ENCODE measurements at places on chromosomes 2 and 18.

- DNase-seq, result no peak
These were observed 57.9 kb downstream of the COL4A3 start for GRCh38 chr2:227222292-227222691.

- DNase-seq, result no peak
These were observed 28.1 kb downstream of the NCKAP1 start for GRCh38 chr2:183010112-183010511.

DNA sequence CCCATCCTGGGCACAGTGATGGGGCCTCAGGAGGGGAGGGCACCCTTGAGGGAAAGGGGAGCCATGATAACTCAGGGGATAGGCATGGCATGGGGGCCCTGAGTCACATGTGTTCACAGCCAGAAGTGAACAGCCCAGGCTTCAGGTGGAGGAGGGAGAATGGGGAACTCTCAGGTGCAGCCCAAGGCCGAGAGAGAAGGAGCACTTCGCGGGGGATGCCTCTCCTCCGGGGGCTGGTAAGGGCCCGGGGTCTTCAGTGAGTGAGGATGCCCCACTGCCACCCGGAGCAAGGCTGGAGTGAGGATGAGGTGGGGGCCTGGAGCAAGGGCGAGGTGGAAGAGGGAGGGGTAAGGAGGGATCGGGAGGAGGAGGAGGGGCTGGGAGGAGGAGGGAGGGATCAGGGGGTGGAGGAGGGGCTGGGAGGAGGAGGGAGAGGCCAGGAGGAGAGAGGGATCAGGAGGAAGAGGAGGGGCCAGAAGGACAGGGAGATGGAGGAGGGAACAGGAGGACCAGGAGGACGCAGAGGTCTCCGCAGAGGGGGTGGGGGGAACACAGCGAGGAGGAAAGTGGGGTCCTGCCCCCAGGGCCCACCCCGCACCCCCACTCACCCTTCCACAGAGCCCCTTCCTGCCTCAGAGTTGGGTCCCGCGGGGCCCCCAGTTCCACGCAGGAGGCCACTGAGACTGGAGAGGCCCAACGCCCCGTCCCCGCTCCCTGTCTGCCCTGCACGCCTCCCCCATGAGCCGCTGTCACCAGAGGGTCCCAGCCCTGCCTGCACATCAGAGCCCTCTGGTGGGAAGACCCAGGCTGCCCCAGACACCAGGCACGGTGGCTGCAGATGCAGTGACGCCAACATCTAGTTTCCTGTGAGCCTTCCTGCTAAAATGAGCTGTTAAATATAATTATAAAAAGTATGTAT lies 42.8 kb downstream of the RAMP1 start:
- DNase-seq, result no peak

DNA sequence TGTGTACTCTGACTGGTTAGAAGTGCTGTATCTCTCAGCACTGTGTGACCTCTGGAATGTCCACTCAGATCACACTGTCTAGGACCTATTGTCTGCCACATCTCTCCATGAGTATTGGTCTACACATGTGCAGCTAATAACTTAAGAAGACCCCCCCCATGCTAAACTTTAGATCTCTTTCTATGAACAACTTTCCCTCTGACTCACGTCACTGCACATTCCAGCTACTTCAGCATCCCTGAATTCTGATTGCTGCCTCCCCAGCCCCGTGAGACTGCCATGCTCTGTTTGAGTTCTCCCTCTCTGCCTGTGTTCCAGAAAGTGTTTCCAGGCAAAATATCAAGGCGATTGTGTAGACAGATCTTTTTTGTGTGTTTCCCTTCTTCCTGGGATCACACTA lies 41.8 kb downstream of the RAPGEF4 start:
- no peak for DNase-seq

DNA sequence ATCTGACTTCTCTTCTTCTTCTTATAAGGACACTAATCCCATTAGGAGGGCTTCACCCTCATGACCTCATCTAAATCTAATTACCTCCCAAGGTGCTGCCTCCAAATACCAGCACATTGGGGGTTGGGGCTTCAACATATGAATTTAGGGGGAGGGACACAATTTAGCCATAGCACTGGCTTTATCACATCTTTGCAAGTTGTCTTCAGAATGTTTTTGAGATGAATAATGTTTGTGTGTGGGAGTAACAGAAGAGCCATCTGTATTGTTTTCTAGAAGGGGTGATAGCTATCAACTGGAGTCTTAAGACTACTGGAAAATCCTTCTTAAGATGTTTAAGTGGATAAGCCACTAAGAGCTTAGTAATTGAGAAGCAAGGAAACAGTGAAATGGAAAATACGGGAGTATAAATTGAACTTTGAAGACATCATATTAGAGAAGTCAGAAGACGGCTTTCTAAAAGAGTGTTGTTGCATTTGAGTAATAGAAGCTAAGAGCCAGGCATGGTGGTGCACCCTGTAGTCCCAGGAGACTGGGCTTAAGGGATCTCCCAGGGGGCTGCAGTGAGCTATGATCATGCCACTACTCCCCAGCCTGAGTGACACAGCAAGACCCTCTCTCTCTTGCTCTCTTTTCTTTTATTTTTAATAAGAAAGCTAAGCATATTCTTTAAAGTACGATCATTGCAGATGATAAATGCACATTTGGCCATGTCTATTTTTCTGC lies 32.6 kb upstream of the B3GNT2 start:
- no peak for DNase-seq

DNA sequence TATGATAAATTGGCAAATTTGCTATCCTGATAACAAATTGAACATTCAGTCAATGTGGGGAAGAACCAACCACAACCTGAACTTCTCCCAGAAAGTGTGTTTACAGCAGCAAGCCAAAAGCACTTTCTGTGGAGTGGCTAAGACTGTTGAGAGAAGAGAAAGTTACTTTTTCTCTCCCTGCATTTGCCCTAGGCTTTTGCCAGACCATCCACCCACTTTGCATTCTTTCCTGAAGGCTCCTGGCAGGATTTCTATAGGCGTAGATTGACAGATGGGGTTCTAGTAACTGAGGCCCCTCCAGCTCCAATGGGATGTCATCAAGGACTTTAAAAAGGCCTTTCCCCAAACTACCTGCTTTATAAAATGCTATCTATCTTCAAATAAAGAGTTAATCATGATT lies 215.2 kb downstream of the GULP1 start:
- no peak for DNase-seq

GRCh38 chr2:117717072-117717471 lies 97.4 kb upstream of the DDX18 start:
- no peak for DNase-seq

DNA sequence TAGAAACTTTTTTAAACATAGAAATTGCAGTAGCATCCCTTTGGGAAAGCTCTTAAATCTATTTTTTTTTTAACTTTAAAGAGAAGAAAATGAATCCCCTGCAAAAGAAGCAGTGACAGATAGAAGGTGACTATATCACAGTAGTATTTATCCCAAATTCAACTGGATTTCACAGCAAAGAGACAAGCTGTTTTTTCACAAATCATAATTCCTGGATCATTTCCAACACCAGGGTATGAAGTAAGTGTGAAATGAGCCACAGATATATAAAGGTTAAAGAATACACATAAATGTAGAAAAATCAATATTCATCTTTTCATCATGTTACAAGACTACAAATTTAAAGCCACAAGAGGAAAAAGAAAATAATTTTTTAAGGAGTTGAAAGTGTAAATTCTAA lies 1404.9 kb upstream of the NXPH2 start:
- no peak for DNase-seq

- no peak for DNase-seq
These were observed 472 bp downstream of the CNOT11 start for GRCh38 chr2:101253013-101253702.

DNA sequence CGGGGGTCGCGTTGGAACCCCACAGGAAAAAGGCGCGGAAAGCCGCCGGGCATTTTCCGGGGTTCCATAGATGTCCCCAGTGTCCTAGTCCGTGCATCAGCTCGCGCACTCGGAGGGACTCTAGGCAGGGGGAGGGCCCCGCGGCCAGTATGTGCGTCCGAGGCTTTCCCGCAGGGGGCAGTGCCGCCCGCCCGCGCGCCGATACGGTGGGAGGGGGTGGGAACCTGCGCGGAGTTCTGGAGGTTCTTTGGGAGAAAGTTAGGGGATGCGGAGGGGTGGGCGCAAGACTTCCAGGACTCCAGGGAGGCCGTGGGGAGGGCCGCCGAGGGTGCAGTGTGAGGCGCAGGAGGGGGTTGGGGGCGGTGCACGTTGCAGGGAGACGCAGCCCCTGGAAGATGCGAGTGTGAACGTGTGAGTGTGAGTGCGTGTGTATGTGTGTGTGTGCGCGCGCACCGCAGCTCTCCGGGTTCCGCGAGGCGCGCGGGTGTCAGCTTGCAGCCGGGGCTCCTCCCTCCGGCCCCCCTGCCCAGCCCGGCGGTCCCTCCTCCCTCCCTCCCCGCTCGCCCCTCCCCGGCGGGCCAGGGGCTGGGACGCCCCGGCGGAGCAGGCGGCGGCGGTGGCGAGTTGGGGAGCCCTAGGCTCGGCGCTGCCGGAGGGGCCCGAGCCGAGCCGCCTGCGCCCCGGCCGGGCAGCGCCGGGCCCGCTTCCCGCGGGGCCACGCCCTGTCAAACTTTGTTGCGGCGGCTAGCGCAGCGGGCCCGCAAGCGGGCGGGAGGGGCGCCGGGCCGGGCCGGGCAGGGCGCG lies at the start of gene TCF7L1:
Gene TCF7L1 (plus strand): TSS at position 559 of the 804 bp plus-strand sequence. CDS start 293 bp downstream, outside the sequence.
- DNase-seq, result no peak

GRCh38 chr2:100350661-100351185 lies 28.4 kb upstream of the LONRF2 start:
- DNase-seq, result no peak

GRCh38 chr2:43051338-43051737 lies 175.1 kb downstream of the ZFP36L2 start:
- DNase-seq, result no peak

DNA sequence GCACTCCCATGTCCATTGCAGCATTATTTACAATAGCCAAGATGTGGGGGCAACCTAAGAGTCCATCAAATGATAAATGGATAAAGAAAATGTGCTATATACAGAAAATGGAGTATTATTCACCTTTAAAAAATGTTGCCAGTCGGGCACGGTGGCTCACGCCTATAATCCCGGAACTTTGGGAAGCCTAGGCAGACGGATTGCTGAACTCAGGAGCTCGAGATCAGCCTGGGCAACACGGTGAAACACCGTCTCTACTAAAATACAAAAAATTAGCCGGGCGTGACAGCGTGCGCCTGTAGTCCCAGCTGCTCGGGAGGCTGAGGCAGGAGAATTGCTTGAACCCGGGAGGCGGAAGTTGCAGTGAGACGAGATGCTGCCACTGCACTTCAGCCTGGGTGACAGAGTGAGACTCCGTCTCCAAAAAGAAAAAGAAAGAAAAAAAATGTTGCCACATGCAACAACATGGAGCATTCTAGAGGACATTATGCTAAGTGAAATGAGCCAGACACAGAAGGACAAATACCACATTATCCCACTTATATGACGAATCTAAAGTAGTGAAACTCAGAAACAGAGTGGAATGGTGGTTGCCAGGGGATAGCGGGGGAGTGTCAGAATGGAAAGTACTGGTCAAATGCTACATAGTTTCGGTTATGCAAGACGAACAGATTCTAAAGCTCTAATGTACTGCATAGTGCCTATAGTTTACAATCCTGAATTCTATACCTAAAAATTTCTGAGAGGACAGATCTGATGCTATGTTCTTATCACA lies 1385.6 kb upstream of the TMEFF2 start:
- no peak for DNase-seq

DNA sequence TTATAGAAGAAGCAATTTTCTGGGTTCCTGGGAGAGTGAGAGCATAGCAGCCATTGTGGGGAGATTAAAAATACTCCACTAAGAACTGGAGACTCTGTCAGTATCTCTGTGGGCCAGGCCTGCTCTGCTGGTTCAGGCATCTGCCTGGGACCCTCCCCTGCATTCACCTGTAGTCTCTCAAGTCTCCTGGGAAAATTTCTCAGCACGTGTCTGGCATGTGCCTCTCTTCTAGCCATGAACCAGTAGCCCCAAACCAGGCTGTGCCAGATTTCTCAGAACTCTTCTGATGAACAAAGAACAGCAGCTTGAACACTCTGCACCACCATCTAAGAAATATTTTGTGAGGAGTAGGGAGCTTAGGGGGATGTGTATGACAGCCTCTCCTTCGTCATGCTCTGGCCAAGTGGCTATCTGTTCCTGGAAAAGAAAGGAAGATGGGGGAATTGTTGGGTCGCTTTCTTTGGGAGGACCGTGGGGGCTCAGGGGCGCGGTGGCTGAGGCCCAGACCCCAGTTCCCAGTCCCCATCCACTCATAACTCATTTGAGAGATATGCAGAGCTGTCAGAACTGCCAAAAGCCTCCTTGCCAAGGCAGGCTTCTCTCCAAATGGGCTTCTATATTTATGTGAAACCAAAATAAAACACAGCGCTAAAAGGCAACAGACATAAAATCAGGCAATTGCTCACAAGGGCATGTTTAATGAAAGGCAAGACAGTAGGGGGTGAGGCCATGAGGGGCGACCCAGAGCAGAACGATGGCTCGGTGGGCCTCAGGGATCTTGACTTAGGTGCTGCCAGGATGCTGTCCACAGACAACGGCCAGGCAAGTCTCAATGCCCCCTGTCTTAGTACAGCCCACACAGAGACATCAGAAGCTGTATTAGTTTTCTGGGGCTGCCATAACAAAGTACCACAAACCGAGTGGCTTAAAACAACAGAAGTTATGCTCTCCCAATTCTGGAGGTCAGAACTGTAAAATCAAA lies 114.7 kb upstream of the TNP1 start:
- no peak for DNase-seq

DNA sequence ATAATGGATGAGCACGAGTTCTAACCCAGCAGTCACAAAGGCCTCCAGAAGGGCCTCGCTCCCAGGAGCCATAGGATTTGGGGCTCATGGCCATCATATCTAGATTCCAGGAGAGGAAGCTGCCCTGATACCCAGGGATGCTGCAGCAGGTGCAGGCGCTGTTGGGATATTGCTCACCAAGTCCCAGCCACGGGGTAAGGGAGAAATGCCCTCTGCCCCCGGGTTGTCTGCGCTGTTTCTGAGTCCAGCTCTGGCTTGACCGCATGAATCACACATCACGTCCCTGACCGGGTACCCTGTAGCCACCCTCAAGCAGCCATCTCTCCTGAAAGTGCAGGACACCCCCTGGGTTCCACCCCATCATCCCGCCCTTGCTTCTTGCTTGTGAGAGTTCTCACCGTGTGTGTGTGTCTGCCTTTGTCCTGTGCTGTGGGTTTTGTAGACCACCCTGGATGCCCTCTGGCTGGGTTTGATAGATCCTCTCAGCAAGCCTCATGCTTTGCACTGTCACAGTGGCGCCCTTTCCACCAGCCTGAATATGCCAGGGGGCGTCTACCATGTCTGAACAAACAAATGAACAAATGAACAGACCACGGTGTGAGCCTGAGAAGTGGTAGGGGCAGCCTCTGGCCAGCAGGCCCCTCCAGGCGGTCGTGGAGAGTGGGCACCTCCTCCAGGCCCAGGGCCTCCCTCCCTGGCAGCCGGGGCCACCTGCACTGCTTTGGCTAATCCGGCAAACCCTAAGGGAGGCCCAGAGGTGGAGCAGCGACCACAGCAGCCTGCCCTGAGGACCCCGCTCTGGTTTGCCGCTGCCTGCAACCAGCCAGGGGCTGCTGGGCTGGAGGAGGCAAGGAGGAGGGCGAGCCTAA lies 32.1 kb downstream of the ADRA2B start:
- DNase-seq, result no peak

GRCh38 chr2:158647436-158648231 lies 147.5 kb upstream of the DAPL1 start:
- no peak for DNase-seq

- DNase-seq, result no peak
These were observed 97.6 kb downstream of the EPB41L5 start for GRCh38 chr2:120110507-120110906.
